ENCODE measurements at places on chromosomes 13 and 19. TPM values are rescaled to one million over a fixed set of nuclear protein-coding genes. Genes with fewer than 3 reads are reported as not detected.
A peak's percentile ranks its signal among the peaks of the same experiment; 100 is the strongest.

- no peak for DNase-seq
Measured at GRCh38 chr19:47070756-47071155, 22.3 kb upstream of the TMEM160 start.

DNA sequence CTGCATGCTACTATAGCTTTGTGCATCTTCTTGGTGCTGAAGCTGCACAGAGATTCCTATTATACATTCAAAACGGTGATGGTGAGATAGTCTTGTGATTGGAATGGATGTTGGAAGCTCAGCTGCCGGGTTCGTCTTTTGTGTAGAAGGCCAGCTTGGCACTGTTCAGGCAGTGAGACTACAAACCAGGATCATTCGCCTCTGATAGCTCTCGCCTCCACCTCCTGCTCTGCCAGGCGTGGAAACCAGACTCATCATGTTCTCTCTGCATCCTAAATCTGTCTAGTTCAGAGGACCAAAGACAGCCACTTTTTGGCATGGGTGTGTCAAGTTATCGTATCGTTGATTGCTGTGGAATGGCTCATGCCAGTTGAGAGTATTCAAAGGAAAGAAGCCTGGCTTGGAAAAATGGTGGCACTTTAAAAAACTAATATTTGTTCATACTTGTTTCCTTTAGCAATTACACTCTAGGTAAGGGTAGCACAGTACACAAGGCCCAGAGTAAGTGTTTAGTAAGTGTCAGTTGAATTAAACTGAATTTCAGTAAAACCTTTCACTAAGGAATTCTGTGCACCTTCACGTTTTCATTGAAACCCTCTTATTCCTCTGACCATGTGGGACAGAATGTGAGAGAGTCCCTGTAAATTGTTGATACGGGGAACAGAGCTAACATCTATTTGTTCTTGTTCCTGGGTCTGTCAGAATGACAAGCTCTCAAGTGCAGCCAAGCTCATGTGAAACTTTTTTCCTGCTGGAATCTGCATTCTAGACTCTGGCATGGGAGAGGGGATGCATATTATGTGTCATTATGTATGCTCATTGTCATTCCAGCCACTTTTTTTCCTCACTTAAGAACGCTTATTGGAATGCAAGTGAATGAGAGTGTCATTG, 69.8 kb downstream of the DPY19L3 start:
- DNase-seq, result no peak

GRCh38 chr13:61094865-61095264, 320.8 kb downstream of the PCDH20 start:
- no peak for DNase-seq

DNA sequence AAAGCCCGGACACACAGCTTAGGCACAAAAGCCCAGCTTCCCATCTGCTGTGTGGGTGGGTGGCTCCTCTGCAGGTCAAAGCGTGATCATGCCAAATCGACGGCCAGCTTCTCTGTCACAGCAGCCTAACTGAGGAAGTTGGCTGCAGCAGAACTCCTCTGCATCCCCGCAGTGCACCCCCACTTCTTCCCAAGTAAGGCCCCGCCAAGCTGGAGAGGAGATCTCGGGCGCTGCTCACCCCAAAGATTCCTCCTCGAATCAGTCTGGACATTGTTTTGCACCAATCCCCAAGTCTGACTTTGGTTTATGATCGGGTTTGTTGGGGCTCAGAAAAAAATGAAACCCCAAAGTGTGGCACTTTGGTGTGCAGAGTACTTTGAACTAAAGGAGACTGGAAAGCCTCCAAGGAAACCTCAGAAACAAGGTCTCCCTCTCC, 19.7 kb upstream of the CPB2 start:
- DNase-seq, result no peak

- peak; percentile 22 for DNase-seq
Measured at GRCh38 chr13:112619730-112620631, 32.0 kb upstream of the TUBGCP3 start.

GRCh38 chr13:30884543-30884942, 21.5 kb upstream of the MEDAG start:
- no peak for DNase-seq

DNA sequence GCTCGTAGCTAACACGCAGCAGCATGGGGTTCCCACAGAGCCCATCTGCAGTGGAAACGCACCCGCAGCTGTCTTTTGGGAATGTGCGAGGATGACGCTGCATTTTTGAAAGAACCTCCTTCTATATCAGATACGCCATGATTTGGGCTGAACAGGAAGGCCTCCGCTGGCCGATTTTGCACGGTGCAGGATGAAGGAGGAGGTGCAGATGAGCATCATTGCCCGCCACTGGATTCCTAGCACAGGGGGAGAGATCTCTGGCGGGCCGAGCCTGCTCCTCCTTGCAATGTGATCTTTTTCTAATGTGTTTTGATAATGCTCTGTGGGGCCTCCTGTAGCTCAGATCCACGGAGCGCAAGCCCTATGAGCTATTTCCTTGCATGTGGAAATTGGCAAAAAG, 55.5 kb downstream of the EFNB2 start:
- no peak for DNase-seq

GRCh38 chr13:48113756-48114130, 18.8 kb upstream of the MED4 start:
- DNase-seq, result no peak

DNA sequence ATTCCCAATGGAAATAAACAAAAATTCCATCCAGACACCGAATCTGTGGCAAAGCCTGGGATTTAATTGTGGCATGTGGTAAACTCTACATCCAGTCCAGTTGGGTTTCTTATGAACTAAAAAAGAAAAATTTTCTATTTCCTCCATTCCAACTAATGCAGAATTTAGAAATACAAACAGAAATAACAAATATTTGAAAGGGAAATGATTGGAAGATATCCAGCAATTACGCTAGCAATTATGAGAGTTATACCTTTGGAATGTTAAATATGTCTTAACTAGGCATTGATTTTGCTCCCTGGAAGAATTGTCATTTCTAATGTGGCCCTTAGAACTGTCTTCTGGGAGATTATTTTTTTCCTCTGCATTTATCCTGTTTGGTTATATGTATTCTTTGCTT, 421.4 kb upstream of the KLHL1 start:
- DNase-seq, result no peak

DNA sequence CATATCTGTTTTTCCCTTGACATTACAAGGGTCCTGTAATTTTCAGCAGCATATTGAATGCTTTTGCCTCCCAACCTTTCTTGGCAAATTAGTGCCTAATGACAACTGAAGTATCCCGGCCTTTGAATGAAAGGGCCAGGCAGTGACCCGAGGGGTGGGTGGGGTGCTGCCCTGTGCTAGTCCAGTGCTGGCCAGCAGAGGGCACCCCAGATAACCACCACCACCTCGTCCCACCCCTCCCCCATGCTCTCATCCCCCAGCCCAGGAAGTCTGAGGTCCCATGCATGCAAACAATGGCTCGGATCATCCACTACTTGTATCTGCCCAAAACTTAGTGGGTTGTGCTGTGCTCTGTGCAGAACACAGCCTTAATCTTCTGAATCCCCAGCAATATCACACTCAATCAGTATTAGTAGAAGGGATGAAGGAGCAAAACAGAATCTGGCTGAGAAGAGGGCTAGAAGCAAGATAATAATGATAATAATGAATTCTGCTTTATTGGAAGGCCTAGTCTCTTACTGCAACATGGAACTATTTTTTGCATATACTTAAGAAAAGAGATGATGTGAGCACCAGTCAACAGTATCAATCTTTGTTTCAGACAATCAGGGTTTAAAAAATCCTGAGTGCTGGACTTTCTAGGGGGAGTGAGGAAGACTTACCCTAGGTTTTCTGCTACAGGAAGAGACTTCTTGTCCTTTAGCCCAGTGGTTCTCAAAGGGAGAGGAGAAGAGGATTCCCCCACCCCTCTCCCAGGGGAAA, 3.8 kb downstream of the ATP12A start:
- peak; percentile 32 for DNase-seq

GRCh38 chr13:61255040-61255796, 160.4 kb downstream of the PCDH20 start:
- DNase-seq, result no peak

GRCh38 chr19:54275951-54276350, 5.0 kb downstream of the LILRB2 start:
- no peak for DNase-seq

DNA sequence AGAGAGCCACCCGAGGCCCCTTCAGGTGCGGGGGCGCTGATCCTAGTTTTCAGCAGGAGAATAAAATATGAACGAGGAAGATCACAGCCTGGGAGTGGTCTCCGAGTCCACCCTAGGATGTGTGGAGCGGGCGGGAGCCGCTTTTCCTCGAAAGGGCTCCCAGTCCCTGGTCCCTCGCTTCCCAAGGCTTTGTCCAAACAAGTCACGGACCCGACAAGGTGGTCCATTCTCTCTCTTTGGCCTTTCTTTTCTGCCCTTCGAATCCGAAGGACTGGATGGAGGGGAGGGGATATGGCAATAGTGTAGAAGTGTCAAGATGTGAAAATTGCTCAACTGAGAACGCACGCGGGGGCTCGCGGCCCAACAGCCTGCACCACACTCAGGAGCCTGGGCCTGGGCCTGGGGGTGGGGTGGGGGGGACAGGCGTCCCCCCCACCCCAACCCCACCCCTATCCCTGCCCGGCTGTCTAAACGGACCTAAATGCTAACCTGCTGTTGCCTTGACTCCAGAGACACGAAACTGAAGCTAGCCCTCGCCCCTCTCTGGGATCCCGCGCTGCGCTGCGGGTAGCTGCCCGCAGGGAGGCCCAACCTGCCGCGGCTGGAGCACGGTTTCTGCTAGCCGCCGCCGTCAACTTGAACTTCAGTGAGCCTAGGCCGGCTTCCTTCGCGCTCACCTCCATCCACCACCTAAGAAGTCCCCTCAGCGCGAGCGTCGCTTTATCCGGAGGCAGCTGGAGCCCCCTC, 7.1 kb downstream of the ZIC2 start:
- DNase-seq, result no peak

- DNase-seq, result no peak
Measured at GRCh38 chr19:14683439-14683838, 6.4 kb upstream of the ZNF333 start.

- peak; percentile 43 for DNase-seq
Measured at GRCh38 chr19:3851254-3852176, 17.3 kb downstream of the ZFR2 start.

DNA sequence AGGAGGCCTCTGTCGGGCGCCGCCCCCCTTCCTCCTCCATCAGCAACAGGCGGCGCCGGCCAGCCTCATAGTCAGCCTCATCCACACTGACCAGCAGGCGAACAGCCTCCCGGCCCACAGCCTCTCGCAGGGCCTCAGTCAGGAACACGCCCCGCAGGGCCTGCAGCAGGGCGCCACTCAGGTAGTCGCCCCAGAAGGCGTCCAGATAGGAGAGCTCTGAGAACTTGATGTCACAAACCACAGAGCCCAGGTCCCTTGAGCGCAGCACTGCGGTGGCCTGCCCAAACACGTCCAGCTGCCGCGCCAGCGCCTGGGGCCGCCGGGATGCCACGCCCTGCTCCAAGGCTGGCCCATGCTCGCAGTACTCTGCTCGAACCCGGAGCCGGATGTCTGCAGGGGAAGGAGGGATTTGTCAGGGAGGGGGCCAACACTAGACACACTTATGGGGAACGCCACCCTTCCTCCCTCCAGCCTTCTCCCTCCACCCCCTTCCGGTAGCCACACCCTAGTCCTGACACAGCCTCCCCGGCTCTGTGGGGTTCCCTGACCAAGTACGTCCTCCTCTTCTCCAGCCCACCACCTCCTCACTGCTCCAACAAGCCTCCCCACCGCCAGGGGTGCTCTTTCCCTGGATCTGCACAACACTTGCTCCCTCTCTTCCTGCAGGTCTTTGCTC, 17.9 kb downstream of the DEDD2 start:
- DNase-seq, result no peak

DNA sequence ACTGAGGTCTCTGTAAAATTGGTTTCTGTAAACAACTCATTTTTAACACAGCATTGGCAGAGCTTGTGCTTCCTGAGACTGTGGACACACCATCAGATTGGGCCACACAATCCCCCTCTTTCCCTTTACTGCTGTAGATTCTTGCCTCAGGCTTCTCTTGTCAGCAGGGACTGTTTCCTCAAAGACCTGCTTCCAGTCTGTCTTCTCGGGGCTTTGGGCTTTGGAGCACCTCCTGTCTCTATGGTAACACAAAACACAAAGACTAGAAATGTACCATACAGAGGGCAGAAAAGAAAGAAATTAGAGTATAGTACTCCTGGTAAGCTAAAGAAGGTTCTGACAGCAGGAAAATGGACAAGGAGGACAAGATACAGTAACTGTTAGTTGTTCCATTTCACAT, 484.5 kb downstream of the DIAPH3 start:
- no peak for DNase-seq

DNA sequence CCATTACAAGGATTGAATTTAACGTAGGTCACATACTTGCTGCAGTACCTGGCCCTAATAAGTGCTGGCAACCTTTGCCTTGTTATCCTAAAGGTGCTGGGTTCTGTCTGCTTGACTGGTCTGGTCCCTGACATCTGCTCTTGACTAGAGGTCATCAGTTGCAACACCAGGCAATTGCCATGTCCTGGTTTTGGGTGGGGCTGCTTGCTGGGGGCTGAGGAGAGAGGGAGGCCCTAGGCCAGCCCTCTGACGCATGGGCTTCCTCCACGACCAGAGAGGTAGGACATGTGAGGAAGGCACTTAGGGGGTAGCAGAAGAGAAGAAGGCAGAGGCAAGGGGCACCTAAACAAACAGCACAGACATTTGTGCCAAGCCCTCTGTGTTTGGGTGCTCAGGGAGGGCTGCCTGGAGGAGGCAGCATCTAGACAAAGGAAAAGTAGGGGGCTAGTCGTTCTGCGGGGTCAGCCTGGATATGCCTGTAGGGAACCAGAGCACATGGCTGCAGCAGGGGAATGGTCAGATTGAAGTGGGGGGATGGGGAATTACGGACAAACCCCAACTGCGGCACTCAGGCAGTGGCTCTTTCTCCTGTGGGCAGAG, 21.7 kb downstream of the VSTM2B start:
- DNase-seq, result no peak

GRCh38 chr19:31545777-31546176, 196.5 kb upstream of the TSHZ3 start:
- DNase-seq, result no peak

DNA sequence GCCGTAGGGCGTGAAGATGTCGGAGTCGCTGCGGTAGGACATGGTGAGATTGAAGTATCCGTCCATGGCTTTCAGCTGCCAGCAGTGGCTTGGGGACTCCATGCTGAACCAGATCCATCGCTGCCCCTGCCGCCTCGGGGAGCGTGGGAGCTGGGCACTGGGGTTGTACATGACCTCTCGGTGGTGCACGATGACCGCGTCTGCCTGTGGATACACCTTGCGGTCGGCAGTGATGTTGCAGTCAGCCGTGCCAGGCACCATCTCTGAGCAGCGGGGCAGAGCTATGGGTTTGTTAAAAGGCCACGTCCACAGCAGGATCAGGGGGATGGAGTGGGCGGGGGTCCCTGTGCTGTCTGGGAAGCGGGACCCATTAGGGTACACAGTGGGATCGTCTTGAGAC, 7.4 kb downstream of the FUT6 start:
- DNase-seq, result no peak

GRCh38 chr19:14383661-14384555, 2.7 kb downstream of the ADGRE5 start:
- DNase-seq, result peak; percentile 53

DMKN gene
- 0.29 TPM for total RNA-seq

CDX2 gene
- not detected for total RNA-seq

NRTN gene
- not detected for total RNA-seq

GZMM gene
- total RNA-seq, result 1.7 TPM

SIGLEC9 gene
- total RNA-seq, result not detected

TIMM29 gene
- total RNA-seq, result 34.7 TPM

BCL3 gene
- 10.0 TPM for total RNA-seq

CLIP3 gene
- 6.3 TPM for total RNA-seq

SCN1B gene
- 2.3 TPM for total RNA-seq

SELENOV gene
- total RNA-seq, result not detected
